Breast epithelium (tissue), 4 donors: ENCODE measurements at places on chromosomes 5 and 9. TPM values are rescaled to one million over a fixed set of nuclear protein-coding genes. Genes with fewer than 3 reads are reported as not detected.

DNA sequence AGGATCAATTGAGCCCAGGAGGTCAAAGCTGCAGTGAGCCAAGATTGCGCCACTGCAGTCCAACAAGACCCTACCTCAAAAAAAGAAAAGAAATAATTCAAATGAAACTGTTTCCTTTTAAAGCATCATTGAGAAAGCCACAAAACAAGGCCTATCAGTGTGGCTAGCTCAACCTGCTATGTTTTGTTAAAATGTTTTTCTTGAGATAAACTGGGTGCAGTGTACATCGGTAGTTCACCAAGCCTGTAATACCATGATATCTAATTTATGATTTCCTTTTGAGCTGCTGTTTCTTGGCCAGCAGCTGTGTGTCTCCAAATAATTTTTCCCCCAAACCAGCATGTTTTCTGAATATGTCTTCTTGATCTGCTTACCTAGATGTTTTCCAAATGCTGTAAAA, 97.3 kb upstream of the GOLGA1 start:
- DNase-seq: no peak

DNA sequence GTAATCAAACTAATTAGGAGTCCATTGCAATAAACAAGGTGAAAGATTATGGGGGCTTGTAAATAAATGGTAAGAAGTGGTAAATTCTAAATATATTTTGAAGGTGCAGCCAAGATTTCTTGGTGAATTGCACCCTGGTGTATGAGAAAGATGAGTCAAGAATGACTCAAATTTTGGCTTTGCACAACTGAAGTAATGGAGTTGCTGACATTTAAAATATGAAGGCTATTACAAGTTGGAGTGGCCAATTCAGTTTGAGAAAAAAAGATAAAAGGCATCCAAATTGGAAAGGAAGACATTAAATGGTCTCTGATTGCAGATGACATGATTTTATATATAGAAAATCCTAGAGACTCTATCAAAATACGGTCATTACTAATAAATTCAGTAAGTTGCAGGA, 2330.6 kb downstream of the MAT2B start:
- DNase-seq: no peak

The LCN15 gene
- not detected for total RNA-seq

GRCh38 chr5:128844354-128844923, 120.8 kb upstream of the SLC27A6 start:
- no peak for DNase-seq

The CA9 gene
- total RNA-seq: 5.0 TPM

DNA sequence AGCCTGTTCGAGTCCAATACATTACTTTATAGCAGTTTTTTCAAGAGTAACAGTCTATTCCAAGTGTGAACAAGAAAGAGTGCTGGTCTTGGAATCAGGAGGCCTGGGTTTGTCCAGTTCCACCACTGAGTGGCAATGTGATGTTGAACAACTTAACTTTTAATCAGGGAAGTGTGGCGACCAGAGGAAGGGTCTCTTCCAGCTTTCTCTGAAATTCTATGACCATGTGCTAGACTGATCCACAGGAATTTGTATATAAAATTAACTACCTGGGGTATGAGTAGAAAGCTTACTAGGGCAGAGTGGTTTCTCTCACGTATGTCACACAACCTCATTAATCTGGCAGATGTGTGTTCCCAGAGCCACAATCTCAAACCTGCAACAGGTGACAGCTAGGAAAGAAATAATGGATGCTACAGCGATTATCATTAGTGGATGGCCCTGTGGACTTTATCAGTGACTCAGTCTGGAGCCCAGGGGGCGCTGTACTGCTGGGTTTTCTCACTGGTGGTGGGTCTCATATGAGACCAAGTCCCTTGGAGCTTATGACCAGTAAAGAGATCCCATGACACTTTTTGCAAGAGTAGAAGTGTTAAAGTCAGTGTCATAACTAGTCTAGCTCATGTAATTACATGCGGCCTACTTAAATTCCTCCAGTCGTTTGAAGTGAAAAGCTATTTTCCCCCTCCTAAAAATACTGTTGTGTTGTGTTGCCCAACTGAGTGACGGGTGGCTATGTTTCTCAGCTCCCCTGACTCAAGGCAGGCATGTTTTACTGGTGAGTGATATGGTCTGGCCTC, 116.5 kb downstream of the GDNF start:
- DNase-seq: no peak

- no peak for DNase-seq
These were observed 429.3 kb upstream of the CLINT1 start for GRCh38 chr5:158288272-158288657.
